ENCODE measurements at places on chromosomes 2 and 18. TPM values are rescaled to one million over a fixed set of nuclear protein-coding genes. Genes with fewer than 3 reads are reported as not detected.

The SCYGR4 gene
- not detected for total RNA-seq

DNA sequence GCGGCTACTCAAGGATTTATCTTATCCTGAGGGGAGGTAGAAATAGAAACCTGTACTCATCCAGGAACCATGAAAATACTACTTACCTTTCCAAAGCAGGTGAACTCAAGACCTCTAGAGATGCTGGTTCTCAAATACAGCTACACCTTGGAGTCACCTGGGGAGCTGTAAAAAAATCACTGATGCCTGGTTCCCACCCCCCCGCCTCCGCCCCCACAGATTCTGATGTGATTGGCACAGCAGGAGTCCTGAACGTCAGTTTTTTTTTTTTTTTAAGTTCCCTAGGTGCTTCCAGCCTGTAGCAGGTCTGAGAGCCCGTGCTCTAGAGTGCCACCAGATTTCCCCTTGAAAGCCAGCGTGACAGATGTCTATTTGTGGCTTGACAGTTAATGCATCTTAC lies 113.6 kb downstream of the MRO start:
- no peaks in the 10 kb centered on the region for H3K36me3 ChIP-seq
- no peak overlapping the region for H3K27ac ChIP-seq
- DNase-seq = no peak
- H3K4me1 ChIP-seq = no peaks in the 10 kb centered on the region
- no peaks in the 10 kb centered on the region for H3K27me3 ChIP-seq
- H3K4me3 ChIP-seq = no peak overlapping the region

The MC2R gene
- not detected for total RNA-seq

- DNase-seq = no peak
- no peaks in the 10 kb centered on the region for H3K36me3 ChIP-seq
- no peaks in the 10 kb centered on the region for H3K27me3 ChIP-seq
- H3K4me1 ChIP-seq = no peaks in the 10 kb centered on the region
Observed at GRCh38 chr2:235270956-235271355, 222.9 kb upstream of the AGAP1 start.

DNA sequence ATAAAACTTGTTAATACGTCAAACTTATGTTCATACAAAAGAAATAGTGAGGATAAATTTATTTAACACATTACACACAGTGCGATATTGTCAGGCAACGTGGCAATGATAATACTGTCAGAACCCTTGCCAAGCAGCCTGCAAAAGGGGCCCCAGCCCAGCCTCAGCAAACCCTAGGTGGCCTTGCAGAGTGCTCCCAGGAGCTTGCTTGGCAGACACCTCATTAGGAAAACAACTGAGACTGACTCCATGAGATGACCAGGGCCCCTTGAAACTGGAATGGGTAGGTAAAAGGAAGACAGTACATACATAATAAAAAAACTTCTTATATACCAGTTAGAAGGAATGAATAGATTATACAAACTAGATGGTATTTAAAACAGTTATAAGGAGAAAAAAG lies 136.6 kb upstream of the EPC2 start:
- H3K4me1 ChIP-seq = peaks cover 12% of the 10 kb centered on the region
- no peaks in the 10 kb centered on the region for H3K36me3 ChIP-seq
- no peaks in the 10 kb centered on the region for H3K27me3 ChIP-seq
- no peak overlapping the region for H3K27ac ChIP-seq

The CTLA4 gene
- not detected for total RNA-seq

- peak; percentile 91 for DNase-seq
- no peaks in the 10 kb centered on the region for H3K36me3 ChIP-seq
- no peaks in the 10 kb centered on the region for H3K27me3 ChIP-seq
- no peak overlapping the region for H3K27ac ChIP-seq
- H3K4me3 ChIP-seq = no peak overlapping the region
Observed at GRCh38 chr18:2932247-2933181, 80.4 kb downstream of the LPIN2 start.

GRCh38 chr2:160427629-160428404 lies 65.8 kb downstream of the RBMS1 start:
- H3K4me3 ChIP-seq = no peak overlapping the region
- no peak for DNase-seq
- H3K27ac ChIP-seq = no peak overlapping the region

The NT5DC4 gene
- not detected for total RNA-seq

GRCh38 chr2:177692783-177693269 lies 300.3 kb downstream of the AGPS start:
- H3K4me1 ChIP-seq = no peaks in the 10 kb centered on the region
- no peaks in the 10 kb centered on the region for H3K36me3 ChIP-seq
- no peak overlapping the region for H3K27ac ChIP-seq
- no peak for DNase-seq
- no peaks in the 10 kb centered on the region for H3K27me3 ChIP-seq

DNA sequence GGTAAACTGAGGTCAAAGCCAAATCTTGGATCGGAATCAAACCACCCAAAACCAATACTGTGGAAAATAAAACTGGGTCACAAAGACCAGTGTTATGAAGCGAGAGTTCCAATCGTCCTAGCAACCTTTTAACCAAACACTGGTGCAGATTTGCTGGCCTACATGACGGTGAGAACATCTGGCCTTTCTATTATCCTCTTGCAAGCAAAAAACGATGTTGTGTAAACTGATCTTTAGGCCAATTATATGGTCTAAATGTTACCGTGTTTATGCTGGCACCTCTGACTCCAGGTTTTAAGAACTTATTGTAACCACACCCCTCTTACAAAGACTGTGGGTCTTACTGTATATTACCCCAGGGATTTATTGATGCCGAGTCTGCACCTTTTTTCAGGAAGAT lies 145.9 kb downstream of the GFPT1 start:
- H3K27me3 ChIP-seq = no peaks in the 10 kb centered on the region
- DNase-seq = no peak
- no peaks in the 10 kb centered on the region for H3K4me1 ChIP-seq
- H3K36me3 ChIP-seq = no peaks in the 10 kb centered on the region
- no peak overlapping the region for H3K4me3 ChIP-seq
- H3K27ac ChIP-seq = no peak overlapping the region

DNA sequence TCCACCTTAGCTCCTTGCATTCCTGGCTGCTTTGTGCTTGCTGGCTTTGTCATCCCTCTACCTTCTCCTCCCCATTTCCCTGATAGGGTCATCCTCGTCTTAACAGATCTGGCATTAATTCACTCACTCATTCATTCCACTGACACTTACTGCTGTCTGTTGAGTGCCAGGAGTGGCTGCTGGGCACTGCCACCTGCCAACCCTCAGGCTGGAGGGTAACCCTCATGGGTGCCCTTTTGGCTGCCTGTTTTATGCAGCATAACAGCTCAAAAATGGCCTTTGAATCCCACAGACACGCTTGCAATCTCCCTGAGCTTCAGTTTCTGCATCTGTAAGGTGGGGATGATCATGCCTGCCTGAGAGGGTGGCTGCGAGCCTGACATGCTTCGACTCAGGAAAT lies 25.2 kb downstream of the FHOD3 start:
- H3K36me3 ChIP-seq = no peaks in the 10 kb centered on the region
- no peak overlapping the region for H3K4me3 ChIP-seq
- DNase-seq = no peak
- no peak overlapping the region for H3K27ac ChIP-seq
- H3K27me3 ChIP-seq = no peaks in the 10 kb centered on the region

- no peak overlapping the region for H3K4me3 ChIP-seq
- H3K27ac ChIP-seq = no peak overlapping the region
- DNase-seq = no peak
- no peaks in the 10 kb centered on the region for H3K36me3 ChIP-seq
- H3K4me1 ChIP-seq = no peaks in the 10 kb centered on the region
- 0 out of 2 replicates have a peak, but pooled peaks cover under 1% of the 10 kb centered on the region for H3K27me3 ChIP-seq
Observed at GRCh38 chr2:49021271-49021670, 133.0 kb downstream of the FSHR start.

DNA sequence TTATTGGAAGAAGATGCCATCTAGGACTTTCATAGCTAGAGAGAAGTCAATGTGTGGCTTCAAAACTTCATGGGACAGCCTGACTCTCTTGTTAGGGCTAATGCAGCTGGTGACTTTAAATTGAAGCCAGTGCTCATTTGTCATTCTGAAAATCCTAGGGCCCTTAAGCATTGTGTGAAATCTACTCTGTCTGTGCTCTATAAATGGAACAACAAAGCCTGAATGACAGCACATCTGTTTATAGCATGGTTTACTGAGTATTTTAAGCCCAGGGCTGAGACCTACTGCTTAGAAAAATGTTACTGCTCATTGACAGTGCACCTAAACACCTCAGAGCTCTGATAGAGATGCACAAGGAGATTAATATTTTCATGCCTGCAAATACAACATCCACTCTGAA lies 30.8 kb downstream of the ZNF892 start:
- H3K4me1 ChIP-seq = no peaks in the 10 kb centered on the region
- no peak overlapping the region for H3K27ac ChIP-seq
- no peaks in the 10 kb centered on the region for H3K36me3 ChIP-seq

DNA sequence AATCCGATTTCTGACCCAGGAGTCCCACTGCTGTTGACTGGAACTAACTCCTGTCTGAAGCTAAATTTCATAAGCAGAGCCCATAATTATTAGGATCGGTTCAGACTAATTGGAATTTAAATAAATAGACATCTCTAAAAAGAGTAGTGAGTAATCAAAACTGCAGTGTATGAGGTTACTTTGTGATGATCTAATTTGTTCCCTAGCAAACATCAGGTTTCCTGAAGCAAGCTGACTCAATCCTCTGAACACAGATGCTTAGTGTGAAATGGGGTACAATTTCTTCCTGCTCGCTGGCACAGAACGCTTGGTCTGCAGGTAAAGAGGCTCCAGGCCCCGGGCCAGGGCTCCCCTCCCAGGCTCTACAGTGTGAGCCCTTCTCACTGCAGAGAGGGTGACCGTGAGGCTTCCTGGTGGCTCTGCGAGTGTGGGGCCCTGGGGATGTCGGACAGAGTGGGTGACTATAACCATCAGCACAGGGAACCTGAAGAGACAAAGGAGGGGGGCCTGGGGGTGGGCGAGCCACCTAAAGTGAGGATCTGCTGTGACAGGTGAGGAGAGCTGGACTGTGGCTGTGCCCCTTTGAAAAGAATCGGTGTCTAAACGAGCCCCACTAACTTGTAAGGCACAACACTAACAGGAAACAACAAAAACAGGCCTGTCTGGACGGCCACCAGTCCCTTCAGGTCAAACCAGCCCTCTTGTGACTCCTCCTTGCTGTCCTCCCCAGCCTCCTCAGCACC lies 20.2 kb downstream of the CHST10 start:
- no peak for DNase-seq
- peaks cover 30% of the 10 kb centered on the region for H3K4me1 ChIP-seq
- H3K36me3 ChIP-seq = no peaks in the 10 kb centered on the region
- H3K27ac ChIP-seq = no peak overlapping the region
- H3K27me3 ChIP-seq = no peaks in the 10 kb centered on the region

The SLC9A2 gene
- not detected for total RNA-seq

DNA sequence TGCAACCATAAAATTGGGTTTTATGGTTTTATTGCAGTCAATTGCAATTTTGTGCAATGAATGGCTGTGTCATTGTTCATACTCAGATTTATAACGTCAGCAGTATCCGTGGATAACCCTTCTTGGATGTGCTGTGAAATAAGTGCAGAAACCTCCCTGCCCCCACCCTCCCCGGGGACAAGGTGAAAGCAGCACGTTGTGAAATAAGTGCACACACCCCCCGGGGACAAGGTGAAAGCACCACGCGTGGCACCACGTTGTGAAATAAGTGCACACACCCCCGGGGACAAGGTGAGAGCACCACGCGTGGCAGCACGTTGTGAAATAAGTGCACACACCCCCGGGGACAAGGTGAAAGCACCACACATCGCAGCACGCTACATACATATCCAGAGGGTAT lies 93.6 kb upstream of the NFATC1 start:
- H3K36me3 ChIP-seq = peaks cover 10% of the 10 kb centered on the region
- no peak overlapping the region for H3K4me3 ChIP-seq

GRCh38 chr2:88307817-88308216 lies 137.7 kb downstream of the THNSL2 start:
- no peak overlapping the region for H3K27ac ChIP-seq
- peak; percentile 74 for DNase-seq
- H3K27me3 ChIP-seq = no peaks in the 10 kb centered on the region
- no peaks in the 10 kb centered on the region for H3K36me3 ChIP-seq
- H3K4me1 ChIP-seq = no peaks in the 10 kb centered on the region

The CXCR1 gene
- total RNA-seq = not detected

DNA sequence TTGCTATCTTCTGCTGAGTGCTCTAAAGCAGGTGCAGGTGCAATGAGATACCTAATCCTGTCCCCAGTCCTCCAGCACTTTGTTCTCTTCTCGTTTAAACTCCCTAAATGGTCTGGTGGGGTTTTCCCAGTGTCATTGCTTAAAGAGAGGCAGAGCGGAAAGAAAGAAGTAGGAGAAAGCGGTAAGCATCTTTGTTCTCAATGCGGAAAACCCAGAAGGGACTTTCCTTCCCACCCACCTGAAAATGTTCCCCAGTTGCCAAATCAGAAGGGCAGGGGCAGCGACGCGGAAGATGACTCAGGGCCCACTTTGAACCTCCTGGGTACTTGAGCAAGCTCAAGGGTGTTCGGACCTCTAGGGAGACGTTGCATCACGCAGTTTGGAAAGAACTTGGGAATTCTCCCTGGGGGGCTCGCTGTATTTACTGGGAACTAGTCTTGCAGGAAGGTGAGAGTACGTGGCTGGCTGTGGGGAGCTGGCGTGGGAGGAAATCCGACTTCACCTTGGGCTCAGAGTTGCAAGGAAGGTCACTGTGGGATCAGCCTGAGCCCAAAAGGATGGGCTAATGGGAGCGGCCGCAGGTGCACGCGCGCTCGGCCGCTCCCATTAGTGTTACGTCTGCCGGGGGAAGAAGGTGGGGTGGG lies 589 bp upstream of the SGPP2 start:
- no peaks in the 10 kb centered on the region for H3K36me3 ChIP-seq
- no peak overlapping the region for H3K4me3 ChIP-seq
- no peak for DNase-seq
- peaks cover 8% of the 10 kb centered on the region for H3K4me1 ChIP-seq

The CCDC150 gene
- 31.0 TPM for total RNA-seq

DNA sequence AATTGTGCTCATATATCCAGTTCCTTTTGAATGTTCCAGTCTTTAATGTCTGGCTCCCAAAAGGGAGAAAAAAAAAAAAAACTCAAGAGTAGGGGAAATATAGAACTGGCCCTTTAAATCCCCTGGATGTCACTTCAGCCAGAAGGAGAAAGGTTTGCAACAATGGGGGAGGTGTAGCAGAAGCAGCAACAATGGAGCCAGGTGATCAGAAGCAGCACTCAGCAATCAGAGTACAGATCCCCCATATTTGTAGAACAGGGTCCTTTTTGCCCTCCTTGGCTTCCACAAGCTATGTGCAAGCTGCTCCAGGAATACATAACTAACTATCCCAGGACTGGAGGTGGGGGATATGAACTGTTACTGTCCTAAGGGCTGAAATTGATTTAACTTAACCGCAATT lies 25.8 kb upstream of the ZNF397 start:
- H3K27me3 ChIP-seq = no peaks in the 10 kb centered on the region
- no peaks in the 10 kb centered on the region for H3K36me3 ChIP-seq
- H3K27ac ChIP-seq = no peak overlapping the region

The FAM237A gene
- not detected for total RNA-seq

- no peaks in the 10 kb centered on the region for H3K36me3 ChIP-seq
- H3K4me1 ChIP-seq = no peaks in the 10 kb centered on the region
- H3K27me3 ChIP-seq = no peaks in the 10 kb centered on the region
Observed at GRCh38 chr2:36214691-36215090, 140.9 kb upstream of the CRIM1 start.

The IL36G gene
- not detected for total RNA-seq
